ENCODE measurements at places on chromosomes 2 and 18. TPM values are rescaled to one million over a fixed set of nuclear protein-coding genes. Genes with fewer than 3 reads are reported as not detected.
A peak's percentile ranks its signal among the peaks of the same experiment; 100 is the strongest.

The RAB17 gene
- 11.1 TPM for total RNA-seq

The ATG16L1 gene
- total RNA-seq: 38.0 TPM

The KIDINS220 gene
- 38.8 TPM for total RNA-seq

The PDCD1 gene
- total RNA-seq: 1.3 TPM

The LAMA3 gene
- 46.0 TPM for total RNA-seq

The MRPL33 gene
- total RNA-seq: 114 TPM

The CNTNAP5 gene
- not detected for total RNA-seq

The CCDC178 gene
- not detected for total RNA-seq

The PRKAG3 gene
- not detected for total RNA-seq

DNA sequence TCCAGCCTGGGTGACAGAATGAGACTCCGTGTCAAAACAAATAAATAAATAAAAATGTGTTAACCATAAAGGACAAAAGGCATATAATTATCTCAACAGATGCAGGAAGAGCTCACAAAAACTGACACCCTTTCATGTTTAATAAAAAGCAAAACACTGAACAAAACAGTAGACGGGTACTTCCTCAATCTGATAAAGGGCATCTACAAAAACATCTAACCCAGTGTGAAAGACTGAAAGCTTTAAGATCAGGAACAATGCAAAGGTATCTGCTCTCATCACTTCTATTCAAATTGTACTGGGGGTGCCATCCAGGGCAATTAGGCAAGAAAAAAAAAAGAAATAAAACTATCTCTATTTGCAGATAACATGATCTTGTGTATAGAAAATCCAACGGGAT, 11.7 kb upstream of the NCL start:
- no peak for DNase-seq

DNA sequence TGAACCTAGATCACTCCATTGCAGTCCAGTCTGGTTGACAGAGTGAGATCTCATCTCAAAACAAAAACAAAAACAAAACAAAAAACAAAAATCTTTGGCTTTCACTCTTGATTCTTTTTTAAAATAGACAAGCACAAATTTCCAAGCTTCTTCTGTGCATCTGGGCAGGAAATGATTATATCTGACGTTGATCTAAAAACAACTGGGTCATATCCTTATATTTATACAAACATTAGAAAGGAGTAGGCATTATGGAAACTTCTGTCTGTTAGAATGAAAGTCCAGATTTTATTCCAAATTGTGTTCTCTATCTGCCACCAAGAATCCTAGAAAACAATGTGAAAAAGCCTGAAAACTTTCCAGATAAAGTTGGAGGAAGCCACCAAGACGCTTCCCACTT, 26.2 kb upstream of the PMAIP1 start:
- no peak for DNase-seq

DNA sequence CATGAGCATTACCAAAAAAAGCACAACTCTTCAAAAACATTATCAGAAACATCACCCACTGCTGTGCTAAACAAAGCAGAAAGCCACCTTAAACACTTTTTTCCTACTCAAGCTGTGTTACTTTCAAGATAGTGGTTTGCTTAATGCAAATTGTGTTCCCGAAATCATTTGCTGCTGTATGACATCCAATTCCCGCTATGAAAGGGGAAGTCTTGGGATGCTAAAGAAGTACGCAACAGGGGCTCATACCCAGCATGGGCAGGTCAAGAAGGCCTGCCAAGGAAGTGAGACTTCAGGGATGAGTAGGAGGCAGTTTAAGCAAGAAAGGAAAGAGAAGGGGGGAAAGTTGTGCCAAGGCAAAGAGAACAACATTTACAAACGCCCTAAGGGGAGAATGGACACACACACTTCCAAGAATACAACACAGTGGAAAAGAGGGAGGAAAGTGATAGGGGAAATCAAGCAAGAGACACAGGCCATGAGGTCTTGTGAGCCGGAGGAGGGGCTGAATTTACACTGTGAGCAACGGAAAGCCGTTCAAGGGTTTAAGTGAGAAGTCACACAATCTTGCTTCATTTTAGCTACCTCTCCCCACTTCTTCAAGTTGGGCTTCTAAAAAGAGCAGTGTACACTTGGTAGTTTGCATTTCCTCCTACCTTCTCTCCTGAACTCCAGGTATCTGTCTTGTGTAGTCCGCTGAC, 4.0 kb downstream of the PTPN2 start:
- no peak for DNase-seq

GRCh38 chr2:111698743-111699554, 185.0 kb downstream of the ANAPC1 start:
- DNase-seq: peak; percentile 20

- DNase-seq: no peak
These were observed 15.3 kb downstream of the SNORC start for GRCh38 chr2:232885264-232885961.

- DNase-seq: no peak
These were observed 634.9 kb upstream of the PIK3C3 start for GRCh38 chr18:41320100-41320499.

GRCh38 chr2:186189816-186190215, 296.2 kb upstream of the ZC3H15 start:
- no peak for DNase-seq

DNA sequence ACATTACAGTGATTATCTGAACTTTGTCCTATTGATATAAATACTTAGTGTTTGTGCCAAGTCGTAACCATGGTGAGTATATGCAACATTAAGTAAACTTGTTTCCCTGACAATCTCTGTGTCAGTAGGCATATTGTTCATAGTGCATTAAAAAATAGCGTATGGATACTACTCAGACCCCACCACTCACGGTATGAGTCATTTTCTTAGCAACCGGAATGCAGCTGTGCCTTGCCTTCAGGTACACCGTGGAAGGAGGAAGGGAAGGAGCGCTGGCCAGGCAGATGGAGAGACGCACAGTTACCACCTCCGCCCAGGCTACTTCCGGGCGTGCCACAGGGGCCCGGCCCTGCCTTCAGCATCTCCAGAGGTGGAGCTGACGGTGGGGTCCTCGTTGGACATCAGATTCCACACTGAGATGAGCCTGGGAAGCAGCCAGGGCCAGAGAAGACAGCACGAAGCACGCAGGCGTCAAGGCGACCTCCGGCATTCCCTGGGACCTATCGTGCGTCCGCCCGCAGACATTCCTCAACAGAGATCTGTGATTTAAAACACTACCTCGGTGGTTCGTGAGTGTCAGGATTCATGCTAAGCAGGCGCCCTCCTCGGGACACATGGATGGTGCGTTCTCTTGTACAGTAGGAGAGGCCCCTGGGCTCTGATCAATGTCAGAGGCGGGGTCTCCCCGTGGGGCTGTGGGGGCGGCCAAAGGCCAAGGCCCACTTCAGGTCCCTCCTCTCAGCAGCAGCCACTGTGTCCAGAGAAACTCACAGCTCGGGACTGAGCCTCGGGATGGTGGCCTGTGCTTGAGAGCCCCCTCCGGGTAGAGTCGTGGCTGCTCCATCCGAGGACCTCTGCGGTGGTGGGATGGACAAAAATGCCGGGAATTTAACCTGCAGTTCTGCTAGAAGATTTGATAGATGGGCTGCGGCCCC, 82.2 kb upstream of the HDAC4 start:
- DNase-seq: no peak

GRCh38 chr2:59389240-59389639, 1148.1 kb upstream of the FANCL start:
- DNase-seq: no peak

- DNase-seq: no peak
These were observed 119.6 kb downstream of the DDX1 start for GRCh38 chr2:15711126-15711860.

- peak; percentile 37 for DNase-seq
These were observed 86.8 kb downstream of the RBMS1 start for GRCh38 chr2:160406591-160407392.

DNA sequence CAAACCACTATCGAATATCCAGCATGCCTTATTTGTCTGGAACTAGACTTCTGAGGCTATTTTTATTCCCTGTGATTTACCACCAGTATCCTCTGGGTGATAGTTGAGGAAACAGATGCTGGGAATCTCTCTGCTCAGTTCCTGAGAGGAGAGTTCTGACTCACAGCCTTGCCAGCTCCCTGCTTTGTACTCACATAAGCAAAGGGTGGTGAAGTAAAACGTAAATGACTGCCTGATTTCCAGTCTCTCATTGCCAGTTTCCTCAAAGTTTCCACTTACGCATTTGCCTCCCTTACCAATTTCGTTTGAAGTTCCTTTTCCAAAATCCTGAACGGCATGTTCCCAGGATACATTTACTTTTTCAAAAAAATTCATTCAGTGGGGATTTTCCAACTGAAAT, 69.2 kb upstream of the HNRNPA3 start:
- no peak for DNase-seq

DNA sequence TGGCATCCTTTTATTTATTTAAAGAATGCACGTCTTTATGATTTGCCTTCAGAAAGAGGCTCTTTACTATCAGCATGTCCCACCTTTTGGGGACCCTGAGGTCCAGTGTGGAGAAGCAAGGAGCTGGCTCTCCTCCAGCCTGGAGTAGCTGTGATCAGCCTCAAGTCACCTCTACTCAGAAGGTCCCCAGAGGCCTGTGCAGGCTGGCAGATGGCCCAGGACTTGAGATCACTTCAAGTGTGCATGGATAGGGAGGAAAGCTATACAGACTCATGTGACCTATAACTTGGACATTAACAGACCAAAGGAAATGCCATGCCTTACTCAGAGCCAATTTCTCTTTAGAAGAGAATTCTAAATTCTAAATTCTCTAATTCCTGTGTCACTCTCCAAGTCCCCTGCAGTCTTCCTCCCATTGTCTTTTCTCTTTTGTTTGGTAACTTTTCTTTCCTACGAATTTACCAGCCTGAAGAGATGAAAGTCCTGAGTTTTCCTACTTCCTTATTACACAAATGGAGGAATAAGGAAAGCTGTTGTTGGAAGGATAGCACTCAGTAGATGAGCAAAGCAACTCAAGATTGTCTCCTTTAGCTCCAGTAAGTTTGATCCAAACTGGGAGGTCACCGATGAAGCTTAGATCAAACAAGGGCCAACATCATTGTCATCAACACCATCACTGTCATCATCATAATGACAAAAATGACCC, 163.9 kb downstream of the GFPT1 start:
- no peak for DNase-seq

All from esophagus squamous epithelium (tissue), 5 donors.